ENCODE measurements at places on chromosomes 7 and 10.

GRCh38 chr10:126087796-126088505 lies 191.6 kb downstream of the FANK1 start:
- no peak for DNase-seq

DNA sequence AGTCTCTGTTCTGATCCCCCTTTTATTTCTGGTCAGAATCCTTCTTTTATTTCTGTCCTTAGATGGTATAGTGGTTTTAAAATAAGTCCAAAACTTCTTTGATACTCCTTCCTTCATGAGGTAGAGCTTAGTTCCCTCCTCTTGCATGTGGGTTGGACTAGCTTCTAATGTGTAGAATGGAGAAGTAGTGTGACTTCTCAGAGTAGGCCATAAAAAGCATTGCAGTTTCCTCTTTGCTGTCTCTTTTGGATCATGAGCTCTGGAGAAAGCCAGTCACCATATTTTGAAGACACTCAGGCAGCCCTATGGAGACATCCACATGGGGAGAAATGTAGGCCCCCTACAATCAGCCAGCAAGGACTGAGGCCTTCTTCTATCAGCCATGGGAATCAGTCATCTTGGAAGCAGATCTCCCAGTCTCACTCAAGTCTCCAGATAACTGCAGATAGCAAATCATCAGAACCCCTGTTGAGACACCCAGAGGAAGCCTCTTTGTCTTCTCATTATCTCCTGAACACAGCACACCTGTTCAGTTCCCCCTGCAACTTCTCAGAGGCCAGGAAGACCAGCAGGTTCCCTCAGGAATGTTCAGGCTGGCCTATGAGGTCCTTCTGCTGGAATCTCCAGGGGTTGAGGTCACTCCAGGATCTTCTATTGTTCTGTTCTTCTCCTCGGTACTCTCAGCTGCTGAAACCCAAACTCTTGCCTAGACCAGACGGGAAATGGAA lies 511.9 kb upstream of the ZMIZ1 start:
- DNase-seq: no peak

DNA sequence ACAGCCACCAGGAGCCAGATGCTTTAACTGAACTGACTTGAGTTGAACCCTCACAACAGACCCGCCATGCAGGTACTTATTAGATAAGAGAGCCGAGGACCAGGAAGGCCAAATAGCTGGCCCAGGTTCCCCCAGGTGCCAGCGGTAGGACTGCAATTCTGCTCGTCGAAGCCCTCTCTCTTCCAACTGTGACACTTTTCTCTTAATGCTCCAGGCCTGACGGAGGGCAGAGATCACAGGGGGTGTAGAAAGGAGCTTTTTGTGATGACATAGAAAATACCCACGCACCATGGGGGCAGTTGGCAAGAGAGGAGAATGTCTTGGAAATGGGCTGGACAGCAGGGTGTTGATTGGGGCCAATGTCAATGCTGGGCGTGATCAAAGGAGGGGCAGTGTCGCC lies 208.5 kb downstream of the PLXNA4 start:
- no peak for DNase-seq

DNA sequence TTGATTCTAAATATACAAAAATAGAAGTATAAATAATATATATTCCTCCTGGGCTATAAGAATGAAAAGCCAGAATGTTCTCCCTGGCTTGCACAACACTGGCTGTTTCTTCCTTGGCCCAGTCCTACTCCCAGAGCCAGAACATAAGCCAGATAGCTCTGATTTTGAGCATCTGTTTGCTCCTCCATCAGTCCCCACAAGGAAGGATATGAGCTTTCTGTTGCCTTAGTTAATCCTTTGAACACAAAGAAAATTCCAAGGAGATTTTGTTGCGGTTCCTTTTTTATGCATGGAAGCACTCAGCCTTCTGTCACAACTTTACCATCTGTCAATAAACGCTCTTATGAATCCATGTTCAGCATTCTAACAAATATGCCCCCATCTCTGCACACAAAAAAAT lies 361.8 kb downstream of the IPMK start:
- DNase-seq: no peak

- DNase-seq: no peak
Measured at GRCh38 chr7:40810274-40810673, 675.5 kb downstream of the SUGCT start.

GRCh38 chr7:130367088-130367755 lies 13.1 kb upstream of the CPA1 start:
- no peak for DNase-seq

DNA sequence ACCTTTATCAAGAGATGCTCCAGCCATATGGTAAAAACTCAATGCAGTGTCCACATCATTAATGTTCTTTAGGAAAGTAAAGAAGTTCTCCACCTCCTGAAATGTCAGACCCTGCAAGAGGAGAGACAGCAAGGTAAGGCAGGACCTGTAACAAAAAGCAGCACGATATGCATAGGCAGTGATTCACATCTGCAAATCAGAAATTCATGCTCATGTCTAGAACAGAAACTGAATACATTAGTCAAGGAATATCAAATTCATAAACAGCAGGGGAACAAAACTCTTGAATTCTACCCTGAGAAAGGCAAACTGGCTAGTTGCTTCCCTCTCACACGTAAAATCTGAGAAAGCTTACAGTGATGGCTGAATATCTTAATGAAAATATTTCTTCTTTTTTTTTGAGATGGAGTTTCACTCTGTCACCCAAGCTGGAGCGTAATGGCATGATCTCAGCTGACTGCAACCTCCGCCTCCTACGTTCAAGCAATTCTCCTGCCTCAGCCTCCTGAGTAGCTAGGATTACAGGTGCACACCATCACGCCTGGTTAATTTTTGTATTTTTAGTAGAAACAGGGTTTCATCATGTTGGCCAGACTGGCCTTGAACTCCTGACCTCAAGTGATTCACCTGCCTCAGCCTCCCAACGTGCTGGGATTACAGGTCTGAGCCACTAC lies 53.3 kb upstream of the DNAJB12 start:
- no peak for DNase-seq

GRCh38 chr7:158257516-158258410 lies 329.9 kb downstream of the PTPRN2 start:
- no peak for DNase-seq

GRCh38 chr7:151600331-151600730 lies 80.6 kb upstream of the RHEB start:
- no peak for DNase-seq

DNA sequence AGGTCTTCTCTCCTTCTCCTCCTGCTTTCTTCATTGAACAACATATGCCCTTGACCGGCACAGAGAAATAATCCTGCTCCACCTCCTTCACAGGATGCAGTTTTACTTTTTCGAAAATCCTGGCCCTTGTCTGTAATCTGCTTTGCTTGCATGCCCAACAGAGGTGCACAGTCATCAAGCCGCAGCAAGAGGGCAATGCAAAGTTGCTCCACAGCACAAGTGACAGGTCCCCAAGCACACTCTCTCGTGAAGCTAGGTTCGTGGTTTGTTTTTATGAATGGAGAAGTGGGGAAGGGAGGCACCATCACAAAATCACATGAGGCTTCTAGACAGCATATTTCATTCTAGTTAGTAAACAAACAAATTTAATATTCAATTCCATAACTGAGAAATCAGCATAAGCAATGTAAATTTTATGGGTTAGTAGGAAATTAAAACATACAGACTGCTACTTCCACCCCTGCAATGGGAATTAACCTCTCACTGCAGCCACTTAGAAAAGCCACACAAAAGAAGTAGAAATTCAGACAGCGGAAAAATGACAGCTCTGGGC lies 178.8 kb downstream of the TPK1 start:
- DNase-seq: no peak

DNA sequence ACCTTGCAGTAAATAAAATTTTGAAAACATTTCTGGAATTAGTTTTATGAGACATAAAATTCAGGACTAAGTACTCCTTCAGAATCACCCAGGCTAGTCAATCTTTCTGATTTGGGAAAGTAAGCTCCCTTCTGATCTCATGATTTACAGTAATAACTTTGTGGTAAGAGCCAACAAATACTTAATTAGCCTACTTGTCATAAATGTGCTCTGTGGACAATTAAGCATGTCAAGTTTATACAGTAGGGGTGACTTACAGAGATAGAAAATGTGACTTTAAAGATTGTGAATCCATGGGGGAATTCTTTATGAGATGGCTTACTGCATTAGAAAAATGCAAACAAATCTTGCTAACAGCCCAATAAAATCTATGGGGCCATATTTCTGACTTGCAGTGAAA lies 616.9 kb upstream of the GHITM start:
- no peak for DNase-seq

DNA sequence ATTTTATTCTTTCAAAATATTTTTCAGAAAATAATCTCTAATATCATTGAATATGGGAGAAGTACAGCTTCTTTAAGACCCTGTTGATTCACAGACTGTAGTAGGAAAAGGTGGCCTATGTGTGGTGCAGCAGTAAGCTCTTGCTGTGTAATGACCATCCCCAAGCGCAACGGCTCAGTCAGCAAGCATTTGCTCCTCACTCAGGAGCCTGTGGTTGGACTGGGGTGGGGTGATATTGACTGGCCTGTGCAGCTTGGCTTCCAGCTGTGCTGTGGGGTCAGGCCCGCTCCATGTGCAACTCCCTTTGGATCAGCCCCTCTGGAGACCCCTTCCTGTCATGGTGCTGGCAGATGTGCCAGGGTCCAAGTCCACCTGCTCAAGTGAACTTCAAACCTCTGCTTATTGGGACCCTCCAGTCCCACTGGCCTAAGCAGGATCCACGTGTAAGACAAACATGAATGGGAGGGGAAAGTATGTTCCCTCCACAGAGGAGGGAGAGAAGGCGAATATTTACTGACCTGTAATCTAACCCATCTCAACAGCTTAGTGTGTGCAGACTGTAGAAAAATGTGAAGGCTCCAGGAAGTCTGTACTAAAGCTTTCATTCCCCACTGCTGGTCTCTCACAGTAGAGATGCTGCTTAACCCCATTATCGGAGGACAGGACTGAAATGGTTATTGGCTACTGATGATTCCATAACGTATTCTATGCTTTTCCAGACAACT lies 239.7 kb downstream of the WDR37 start:
- DNase-seq: no peak

All from stimulated activated CD8-positive, alpha-beta memory T cell treated with anti-CD3 and anti-CD28 coated beads, Interleukin-4, amount 100 ng/mL, for 4 hours (primary cell).